NCI-H1092 treated with DMSO at 0.1 percent for 48 hours (cell line): ENCODE measurements at places on chromosomes 3 and 15.
A peak's percentile ranks its signal among the peaks of the same experiment; 100 is the strongest.

DNA sequence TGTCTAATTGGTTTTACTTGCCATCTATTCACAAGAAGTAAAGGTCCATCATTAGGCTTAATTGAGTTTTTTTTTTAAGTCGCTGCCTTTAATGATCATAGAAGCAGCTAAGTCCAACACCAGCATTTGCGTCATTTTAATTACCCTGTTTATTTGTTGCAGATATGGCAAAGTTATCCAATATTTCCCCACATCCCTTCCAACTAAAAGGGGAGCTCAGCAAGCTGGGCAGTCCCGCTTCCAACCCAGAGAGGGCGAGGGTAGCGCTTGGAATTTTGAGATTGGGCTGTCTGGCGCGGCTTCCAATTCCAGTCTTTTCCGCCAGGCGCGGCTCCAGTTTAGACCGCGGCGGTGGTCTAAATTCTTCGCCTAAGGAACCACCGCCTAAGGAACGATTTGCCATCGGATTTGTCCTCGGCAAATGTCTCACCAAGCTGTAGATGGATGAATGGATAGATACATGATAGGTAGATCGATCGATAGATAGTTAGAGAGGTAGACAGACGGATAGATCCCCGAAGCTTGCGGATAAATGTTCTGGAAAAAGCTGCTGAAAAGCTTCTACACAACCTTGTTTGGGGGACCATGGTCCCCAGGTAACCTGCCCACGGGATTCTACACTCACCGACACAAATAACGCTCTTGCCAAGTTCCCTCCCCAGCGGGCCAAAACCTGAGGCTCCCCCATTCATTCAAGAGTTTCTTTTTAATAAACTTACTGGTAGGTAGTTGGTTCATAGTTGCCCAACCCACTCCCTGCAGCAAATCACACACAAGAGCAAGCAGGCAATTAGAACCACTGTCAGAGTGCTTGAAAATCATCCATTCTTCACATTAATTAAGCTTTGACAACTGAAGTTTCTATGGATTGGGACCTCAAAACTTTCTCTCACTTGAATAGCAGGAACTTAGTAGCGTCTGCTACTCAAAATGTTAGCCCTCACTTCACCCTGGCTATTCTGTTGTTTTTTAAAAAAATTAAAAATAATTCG lies 49.1 kb downstream of the ZIC4 start:
- DNase-seq, result no peak

DNA sequence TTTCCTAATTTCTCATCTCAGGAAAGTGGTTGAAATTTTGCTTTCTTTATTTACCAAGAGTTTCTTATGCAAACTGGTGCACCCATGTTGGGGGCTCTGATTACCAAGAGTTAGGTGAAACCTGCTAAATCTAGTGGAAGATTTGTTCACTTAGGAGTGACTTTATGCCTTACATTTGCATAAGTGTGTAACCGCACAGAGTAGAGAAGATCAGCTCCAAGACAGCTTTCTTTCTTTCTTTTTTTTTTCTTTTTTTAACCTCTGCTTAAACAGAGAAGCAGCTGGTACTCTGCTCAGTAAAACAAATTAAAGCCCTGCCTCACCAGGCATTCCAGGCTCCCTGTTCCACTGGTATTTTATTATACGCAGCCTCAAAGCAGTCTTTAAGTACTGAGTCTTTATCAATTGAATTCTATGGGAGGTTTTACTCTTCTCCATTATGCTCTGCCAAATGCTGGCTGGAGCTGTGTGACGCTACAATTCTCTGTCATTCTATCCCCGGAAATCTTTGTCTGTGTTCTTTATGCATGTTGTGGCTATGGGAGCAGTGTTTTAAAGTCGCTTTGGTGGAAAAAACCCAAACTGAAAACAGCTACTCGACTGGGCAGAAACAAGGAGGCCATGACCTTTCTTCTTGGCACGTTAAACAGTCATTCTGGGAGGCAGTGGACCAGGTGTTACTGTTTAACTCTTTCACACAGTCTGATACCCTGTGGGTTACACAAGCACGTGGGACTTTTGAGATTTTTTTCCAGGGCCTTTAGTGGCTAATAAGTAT lies 55.2 kb upstream of the GBE1 start:
- DNase-seq, result peak; percentile 24

DNA sequence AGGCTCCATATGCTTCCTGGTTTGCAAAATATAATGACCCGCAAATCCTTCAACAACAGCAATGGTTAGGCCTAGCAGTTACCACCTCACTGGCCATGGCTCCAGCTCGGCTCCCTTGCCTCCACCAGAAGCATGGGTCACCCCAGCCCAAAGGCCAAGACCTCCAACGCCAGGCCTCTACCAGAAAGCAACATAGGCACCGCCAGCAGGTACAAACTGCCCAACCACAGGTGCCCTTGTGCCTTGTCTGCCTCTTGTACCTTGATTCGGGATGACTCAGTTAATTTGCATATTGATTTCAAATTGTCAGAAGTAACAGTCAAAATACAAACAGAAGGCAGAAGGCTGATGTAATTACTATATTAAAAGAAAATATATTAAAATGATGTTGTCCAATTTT lies 124.7 kb downstream of the IL5RA start:
- no peak for DNase-seq

GRCh38 chr3:189944285-189945145 lies 176.2 kb downstream of the P3H2 start:
- DNase-seq, result no peak

DNA sequence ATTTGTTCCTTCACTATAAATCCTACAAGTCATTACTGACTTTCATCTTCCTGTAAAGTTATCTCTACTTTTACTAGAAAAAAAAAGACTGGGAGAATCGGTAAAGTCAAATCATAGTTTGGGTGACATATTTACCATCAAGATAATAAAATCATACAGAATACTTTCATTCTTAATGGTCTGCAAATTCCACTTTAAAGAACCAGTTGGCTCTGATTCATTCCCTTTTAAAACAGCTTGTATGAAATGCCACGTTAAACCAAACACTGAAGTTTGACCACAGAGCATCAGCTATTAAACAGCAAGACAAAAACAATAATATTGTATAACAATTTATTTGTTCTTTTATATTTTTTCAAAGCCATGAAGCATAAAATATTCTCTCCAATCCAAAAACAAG lies 100.7 kb downstream of the FBN1 start:
- DNase-seq, result no peak

DNA sequence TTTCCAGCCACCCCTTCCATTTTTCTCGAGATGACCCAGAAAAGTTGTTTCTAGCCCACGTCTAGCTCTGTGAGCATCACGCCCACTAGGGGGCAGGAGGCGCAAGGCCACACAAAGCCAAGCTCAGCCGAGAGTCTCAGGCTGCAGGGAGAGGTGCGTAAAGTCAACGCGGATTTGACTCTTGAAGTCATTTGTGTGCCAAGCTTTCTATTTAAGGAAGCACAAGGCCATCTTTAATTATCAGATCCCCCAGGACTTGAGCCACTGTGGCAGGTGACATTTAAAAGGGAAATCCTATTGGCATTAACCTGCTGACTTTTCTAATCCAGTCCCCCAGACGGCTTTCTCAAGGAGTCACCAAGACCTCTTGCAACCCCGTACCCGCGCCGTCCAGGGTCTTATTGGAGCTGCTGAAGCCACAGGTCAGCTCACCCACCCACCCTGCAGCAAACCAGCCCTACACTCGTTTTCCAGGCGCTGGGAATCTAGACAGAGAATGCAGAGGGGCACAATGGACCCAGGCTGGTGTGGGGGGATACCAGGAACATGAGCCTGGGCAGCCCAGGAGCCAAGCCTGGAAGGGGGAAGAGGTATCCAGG lies 62.1 kb downstream of the CAPN7 start:
- peak; percentile 63 for DNase-seq

DNA sequence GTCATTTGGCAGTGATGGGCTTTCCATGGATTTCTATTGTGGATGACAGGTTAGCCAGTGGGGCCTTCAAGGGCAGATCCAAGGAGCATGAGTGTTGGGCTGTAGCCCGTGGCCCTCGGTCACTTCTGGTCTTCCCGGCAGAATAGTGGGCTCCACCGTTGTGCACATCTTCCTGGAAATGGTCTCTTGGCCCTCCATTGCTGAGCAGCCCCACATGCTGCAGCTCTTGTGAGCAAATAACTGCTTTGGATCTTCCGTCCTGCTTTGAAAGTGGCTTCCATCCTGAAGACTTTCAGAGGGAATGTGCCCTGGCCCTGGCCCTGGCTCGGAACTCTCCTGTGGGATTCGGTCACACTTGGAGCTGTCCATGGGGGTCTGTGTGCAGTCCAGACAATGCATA lies 102.8 kb downstream of the SNRPN start:
- DNase-seq, result no peak

DNA sequence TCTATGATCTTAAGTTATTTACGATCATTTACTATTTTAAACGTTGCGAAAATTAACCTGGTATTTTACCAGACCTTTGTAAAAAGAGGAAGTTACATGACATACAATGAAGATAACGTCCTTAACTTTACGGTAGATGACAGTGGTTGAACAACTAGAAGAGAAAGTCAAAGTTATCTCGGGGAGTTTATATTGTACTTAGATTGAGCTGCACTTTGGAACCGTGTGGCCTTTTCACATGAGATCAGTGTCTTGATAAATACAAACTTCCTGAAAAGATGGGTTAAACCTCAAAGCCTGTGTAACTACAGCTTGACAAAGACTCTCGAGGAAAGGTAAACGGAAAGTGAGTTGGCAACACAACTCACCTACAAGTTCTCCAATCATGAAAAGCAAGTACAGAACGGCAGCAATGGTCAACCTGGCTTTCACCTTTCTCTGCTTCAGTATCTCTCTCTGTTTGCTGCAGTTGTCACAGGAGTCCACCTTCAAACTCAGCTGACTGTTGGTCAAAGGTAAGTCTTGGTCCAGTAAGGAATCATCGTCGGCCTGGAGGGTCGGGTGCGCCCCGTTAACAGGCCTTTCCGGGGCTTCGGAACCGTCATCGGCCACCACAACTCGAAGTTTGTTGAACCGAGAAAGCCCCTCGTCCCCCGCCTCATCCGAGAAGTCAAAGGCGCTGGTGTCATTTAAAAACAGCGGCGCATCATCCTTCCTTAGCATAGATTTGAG lies 793 bp downstream of the SLC30A4 start:
- DNase-seq, result peak; percentile 5

DNA sequence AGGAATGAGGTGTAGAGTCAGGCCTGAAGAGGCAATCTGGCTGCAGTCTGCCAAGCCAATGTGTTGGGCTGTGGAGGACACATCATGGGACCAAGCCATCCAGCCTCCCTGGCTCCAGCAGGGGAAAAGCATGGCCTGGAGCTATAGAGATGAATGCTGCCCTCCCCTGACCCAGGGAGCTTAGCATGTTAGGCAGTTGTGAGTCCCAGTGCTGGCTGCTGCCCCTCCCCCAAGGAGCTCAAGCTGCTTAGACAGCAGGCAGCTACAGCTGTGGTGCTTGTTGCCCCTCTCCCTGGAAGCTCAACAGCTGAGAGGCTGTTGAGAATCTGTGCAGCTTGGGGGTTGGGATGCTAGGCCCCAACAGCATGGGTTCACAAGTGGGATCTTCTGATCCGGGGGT lies 85.6 kb upstream of the DNAJC19 start:
- no peak for DNase-seq

DNA sequence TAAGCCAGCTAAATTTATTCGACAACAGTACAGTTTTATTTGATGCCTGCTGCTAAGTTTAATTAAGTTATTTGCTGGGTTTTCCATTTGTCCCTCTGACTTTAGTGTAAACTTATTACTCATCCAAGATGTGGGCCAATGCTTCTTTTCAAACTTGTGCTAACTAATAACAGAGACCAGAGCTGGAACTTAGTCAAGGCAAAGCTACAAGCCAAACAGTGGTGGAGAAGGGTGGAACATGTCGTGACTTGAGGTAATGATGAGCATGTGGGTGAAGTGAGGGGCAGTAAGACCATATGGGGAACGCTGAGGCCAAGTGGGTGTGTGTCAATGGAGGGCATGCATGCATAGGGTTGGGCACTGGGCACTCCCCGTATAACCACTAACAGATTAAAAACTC lies 63.9 kb downstream of the NMD3 start:
- DNase-seq, result no peak

GRCh38 chr3:46116996-46117395 lies 89.7 kb upstream of the XCR1 start:
- DNase-seq, result no peak

DNA sequence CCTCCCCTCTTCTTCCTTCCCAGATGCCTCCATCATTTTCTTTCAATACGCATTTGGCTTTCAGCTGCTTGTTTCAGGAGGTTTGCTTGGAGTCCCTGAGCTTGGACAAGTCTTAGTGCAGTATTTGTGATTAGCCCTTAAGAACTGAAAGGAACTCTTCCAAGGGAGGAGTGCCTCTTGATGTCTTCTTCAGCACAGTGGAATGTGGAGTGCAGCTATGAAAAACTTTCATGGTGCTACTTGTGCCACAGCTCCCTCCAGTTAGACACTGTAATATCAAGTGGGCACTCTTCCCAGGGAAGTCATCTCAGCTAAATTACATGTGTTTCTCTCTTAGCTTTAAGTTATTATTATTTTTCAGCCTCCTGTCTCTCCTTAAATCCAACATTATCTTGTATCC lies 173.1 kb downstream of the NECTIN3 start:
- DNase-seq, result no peak

DNA sequence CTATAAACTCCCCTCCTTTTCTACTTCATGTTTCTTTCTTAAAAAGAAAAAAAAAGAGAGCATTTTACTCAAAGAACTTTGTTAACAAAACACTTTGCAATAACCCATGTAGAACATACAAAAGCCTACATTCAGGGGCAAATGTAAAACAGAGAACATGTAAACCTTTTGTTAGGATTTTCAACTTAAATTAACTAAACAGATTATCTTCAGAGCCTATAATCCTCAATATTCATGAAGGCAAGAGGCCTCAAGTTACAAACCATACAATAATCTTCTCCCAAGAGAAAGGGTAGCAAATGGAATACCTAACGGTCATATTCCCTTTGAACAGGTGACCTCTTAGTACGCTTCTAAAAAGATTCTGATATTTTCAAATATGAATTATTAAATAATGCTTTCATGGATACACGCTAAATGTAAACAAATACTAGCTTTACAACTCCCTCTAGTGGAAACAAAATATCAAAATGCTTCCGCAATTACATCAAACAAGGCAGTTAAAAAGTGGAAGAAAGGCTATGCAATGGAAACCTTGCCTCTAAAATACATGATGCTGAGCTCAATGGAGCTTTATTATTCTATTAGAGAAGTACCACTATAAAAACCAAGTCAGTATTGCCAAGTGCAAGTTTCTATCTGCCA lies 9.9 kb downstream of the CEP152 start:
- DNase-seq, result peak; percentile 26

GRCh38 chr3:194976874-194977273 lies 291.2 kb downstream of the FAM43A start:
- no peak for DNase-seq

GRCh38 chr3:138078096-138078495 lies 37.3 kb downstream of the DZIP1L start:
- no peak for DNase-seq

GRCh38 chr15:80093854-80094418 lies 34.5 kb downstream of the ZFAND6 start:
- DNase-seq, result no peak

GRCh38 chr3:69321301-69322157 lies 64.4 kb downstream of the FRMD4B start:
- no peak for DNase-seq

DNA sequence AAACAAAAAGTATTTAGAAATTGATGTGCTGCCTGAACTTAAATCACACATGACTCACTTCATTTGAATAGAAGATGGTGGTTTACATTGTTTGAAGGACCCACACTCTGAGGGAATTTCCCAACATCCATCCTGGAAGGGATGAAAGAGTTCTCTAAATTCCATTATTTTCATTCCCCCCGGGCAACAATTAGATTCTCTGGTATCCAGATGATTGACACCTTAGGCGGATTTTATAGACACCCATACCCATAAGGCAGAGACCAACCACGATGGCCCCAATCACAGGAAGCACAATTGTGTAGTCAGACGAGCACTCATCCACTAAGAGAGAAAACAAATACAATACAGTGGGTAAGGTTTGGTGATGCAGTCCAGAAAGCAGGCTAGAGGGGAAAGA lies 24.6 kb upstream of the MCCC1 start:
- DNase-seq, result no peak
